ENCODE measurements at places on chromosomes 11 and 22. TPM values are rescaled to one million over a fixed set of nuclear protein-coding genes. Genes with fewer than 3 reads are reported as not detected.

POLR2F gene
- total RNA-seq = 48.1 TPM

OR2D2 gene
- total RNA-seq = not detected

PANX3 gene
- not detected for total RNA-seq

ABCG4 gene
- not detected for total RNA-seq

SHANK2 gene
- total RNA-seq = not detected
